ENCODE measurements at places on chromosomes 5 and 9.

GRCh38 chr5:172770374-172770674 lies 671 bp downstream of the DUSP1 start:
- no peak for DNase-seq

- DNase-seq: no peak
These were observed 169.6 kb downstream of the TLE4 start for GRCh38 chr9:79741381-79741780.

- DNase-seq: peak; percentile 29
These were observed 43.1 kb downstream of the BOD1 start for GRCh38 chr5:173573126-173573960.

DNA sequence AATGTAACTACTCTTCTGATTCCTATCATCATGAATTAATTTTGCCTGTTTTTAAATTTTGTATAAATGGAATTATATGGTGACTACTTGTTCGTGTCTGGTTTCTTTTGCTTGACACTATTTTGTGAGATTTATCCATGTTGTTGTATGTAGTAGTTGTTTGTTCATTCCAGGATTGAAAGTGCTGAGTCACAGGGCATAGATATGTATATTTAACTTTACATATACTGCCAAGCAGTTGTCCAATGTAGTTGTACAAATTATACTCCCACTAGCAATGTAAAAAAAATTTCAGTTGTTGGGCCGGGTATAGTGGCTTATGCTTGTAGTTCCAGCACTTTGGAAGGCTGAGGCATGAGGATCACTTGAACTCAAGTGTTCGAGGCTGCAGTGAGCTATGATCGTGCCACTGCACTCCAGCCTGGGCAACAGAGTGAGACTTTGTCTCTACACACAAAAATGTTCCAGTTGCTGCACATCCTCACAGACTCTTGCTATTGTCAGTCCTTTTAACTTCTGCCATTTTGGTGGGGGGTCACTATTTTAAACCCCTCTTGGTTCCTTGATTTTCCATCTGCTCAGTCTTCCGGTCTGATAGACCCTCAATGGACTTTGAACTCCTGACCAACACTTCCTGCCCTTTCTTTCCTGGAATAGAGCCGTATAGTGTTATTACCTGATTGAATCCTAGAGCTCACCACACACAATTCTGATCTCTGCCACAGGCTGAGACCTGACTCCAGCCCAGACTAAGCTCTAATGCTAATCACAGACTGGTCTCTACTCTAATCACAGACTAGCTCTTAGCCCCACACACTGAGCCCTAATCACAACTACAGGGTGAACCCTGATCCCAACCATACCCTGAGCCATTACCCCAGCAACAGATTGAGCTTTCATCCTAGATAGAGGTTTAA lies 69.3 kb upstream of the MELK start:
- no peak for DNase-seq

- no peak for DNase-seq
These were observed 420.8 kb upstream of the ACTBL2 start for GRCh38 chr5:57903458-57903857.

Data from stimulated activated CD4-positive, alpha-beta T cell treated with anti-CD3 and anti-CD28 coated beads, Interleukin-1b, Interleukin-23, amount 100 ng/mL, for 1 hour (primary cell).